ENCODE measurements at places on chromosomes 1 and 21.

DNA sequence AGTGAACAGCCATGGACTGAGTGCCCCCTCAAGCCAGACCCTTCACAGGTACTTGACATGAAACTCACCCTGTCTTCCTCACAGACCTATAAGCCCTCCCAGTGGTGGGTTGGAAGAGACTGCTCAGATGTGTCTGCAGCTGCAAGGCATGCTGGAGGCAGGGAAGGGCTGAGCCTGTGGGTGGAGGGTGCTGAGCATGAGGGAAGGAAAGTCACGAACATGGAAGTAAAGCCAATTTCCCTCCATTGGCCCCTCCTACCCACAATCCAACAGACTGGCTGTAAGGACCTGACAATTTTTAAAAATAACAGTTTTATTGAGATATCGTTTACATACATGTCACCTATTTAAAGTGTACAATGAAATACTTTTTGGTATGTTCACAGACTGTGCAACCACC is 44.1 kb downstream of the RCSD1 start:
- no peak for DNase-seq

DNA sequence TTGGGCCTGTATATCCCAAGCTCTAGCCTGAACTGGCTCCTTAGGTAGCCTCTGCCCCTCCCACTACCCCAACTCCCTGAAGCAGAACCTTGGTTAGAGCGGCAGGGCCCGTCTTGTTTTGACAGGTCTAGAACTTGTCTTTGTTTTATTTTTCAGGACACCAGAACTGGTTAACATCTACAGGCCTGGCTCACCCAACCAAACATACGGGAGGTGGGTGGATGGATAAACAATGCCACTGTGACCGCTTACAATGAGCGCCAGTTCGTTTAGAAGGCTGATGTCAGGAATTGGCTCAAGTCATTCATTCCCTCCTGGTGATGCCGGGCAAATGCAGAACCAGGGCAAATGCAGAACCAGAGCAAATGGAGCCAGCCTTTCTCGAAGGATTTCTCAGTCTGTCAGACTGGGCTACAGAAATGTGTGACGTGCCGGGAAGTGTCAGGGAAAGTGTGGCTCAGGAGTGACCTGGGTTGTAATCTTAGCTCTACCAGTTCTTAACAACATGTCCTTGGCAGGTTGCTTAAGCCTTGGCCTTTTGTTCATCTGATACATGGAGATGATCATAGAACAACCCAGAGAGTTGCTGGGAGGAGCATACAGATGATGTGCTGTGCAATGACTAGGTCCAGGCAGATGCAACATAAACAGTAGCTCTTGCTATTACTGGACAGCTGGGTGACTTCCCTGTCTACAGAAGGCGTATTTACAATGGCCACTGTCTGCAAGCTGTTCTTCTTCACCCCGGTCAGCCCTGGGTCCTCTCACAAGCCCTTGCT is 30.5 kb upstream of the BTG2 start:
- DNase-seq = no peak

GRCh38 chr1:33714421-33714820 is 149.5 kb upstream of the HMGB4 start:
- no peak for DNase-seq

- no peak for DNase-seq
These were observed 194.3 kb downstream of the KCTD3 start for GRCh38 chr1:215761446-215761845.

- DNase-seq = no peak
These were observed 12.9 kb upstream of the GJA5 start for GRCh38 chr1:147773215-147773715.

GRCh38 chr1:88780485-88780884 is 96.4 kb downstream of the PKN2 start:
- no peak for DNase-seq

DNA sequence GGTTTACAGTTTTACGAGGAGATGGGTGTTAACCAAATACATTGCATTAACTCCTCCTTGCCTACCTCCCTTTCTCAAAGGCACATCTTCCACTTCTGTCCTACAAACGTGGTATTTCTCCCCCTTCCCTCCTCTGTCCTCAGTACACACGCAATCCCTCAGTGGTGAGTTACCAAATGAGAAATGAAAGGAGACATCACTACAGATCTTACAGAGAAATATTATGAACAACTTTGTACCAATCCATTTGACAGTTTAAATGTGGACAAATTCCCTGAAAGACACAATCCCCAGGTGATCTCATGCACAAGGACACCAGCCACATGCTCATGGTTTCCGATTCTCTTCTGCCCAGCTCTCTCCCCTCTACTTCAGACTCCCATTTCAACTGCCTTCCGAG is 6.4 kb downstream of the LACTBL1 start:
- DNase-seq = no peak

GRCh38 chr21:37447288-37447936 is 80.8 kb downstream of the DYRK1A start:
- no peak for DNase-seq

GRCh38 chr1:206581571-206581981 is 30.7 kb downstream of the EIF2D start:
- peak; percentile 62 for DNase-seq

GRCh38 chr1:226549094-226549936 is 751 bp downstream of the STUM start:
- peak; percentile 3 for DNase-seq

DNA sequence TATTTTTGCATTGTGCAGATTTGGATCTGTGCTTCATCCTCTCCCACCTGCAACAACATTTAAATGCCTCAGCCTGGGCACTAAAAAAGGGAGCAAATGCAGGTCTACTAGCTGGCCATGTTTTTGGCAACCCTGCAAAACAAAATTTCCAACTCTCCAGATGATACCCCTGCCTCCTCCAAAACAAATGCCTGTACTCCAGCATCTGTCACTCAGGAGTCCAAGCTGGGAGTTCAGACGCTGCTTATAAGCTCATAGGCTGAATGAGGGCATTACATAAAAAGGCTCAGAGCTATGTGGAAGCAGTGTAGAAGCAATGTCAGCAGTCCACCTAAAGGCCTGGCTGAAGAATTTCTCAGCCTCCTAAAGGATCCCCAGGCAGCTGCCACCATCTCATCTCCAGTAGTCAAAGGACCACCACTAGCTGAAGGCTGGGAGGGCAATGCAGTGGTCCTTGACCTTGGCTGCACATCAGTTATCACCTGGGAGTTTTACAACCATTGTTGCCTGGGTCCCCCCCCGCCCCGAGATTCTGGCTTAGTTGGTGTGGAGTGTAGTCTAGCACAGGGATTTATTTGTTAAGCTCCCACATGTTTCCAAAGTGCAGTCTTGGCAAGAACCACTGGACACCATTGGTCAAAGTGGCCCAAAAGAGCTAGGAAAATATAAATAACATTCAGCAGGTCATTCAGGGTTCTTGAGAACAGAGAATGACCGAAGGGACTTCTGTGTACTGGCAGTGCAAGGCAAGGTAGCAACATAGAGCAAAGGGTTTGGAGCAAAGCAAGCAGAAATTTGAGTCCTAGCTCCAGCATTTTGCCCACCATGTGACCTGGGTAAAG is 57.2 kb downstream of the ITPKB start:
- DNase-seq = no peak

GRCh38 chr1:174022976-174023277 is 770 bp upstream of the RC3H1 start:
- DNase-seq = no peak

DNA sequence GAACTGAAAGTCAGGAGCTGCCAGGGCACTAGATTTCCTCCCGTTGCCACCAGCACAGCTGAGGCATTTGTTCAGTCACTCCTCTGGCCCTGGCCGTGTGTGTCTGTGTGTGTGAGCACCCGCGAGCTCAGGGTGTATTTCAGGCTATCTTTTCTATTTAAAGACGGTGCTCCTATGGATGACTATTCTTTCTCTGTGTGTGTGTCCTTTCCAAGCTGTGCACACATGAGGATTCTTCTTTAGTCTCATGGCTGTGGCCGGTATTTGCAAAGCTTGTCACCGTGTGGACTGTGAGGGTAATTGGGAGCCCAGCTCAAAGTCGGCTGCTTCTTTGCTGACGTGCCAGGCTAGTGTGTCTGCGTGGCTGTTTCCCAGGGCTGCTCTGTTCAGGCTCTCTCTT is 3.0 kb upstream of the KCND3 start:
- DNase-seq = no peak

- peak; percentile 53 for DNase-seq
These were observed 13.7 kb downstream of the DHRS3 start for GRCh38 chr1:12604114-12604874.

GRCh38 chr1:1040004-1040991 is 20.4 kb downstream of the AGRN start:
- DNase-seq = peak; percentile 65

DNA sequence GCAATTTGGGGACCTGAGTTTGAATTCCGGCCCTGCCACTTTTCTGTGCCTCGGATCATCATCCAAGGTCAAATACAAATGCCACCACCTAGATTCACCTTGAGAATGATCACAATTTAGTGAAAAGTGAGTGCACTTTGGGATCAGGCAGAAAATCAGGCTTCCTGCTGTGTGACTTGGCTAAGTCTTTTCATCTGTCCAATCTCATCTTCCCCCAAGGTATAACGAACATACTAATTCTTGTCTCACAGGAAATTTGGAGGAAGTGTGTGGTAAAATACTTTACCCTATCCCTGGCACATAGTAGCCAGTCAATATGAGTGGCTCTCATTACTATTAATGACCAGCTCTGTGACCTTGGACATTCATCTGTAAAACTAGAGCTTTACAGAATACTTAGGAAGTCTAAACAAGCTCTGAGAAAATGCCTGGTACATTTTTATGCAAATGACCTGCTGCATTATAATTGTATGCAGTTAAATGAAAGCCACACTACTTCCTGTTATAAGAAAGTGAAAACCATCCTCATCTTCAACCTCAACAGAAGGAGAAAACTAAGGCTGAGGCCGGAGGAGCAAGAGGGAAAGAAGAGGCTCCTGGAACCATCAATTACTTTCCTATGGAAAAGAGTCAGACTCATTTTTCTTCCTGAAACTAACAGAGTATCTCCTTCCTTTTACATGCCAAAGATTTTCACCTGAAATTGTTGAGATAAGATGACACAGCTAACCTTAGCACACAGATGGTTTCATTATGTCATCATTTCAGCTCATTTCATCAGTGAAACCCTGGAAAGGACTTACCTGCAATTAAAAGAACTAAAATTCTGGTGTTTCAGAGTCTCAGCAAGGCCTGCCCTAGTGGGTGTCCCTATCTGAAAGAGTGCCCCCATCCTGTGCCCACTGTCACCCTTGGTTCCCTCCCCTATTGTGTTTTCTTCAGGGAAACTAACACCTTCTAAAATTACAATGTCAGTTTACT is 32.6 kb upstream of the RGS8 start:
- no peak for DNase-seq

DNA sequence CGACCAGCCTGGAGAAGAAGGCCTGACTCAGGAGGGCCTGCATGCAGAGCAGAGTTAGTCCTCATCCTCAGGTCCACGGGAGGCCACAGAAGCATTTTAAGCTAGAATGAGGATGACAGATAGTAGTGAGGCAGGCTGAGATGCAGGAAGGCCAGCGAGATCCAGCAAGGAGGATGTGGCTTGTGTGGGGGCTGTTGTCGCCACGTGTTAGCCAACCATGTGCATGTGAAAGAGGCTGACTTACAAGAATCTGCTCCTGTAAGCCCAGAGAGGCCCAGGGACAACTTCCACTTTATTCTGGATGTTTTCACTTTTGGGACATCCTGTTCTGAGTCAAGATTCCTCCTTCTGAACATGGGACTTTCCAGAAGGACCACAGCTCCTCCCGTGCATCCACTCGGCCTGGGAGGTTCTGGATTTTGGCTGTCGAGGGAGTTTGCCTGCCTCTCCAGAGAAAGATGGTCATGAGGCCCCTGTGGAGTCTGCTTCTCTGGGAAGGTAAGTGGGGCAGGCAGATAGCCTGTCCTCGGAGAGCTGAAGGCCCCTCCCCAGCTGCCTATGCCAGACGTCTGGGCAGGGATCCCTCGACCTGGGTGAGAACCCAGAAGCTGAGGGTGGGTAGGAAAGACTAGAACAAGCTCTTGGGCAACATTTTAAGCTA is at the start of gene SLAMF8:
SLAMF8 (plus strand) TSS at position 433 of the 661 bp plus-strand sequence; CDS start at position 459, 26 bp downstream.
- DNase-seq = peak; percentile 15

GRCh38 chr1:63713627-63714481 is 60.0 kb upstream of the ROR1 start:
- DNase-seq = no peak

- DNase-seq = no peak
These were observed 17.2 kb downstream of the ROR1 start for GRCh38 chr1:63790989-63791388.

GRCh38 chr1:58440696-58441095 is 105.8 kb downstream of the OMA1 start:
- no peak for DNase-seq

- DNase-seq = no peak
These were observed 487.5 kb upstream of the CHRM3 start for GRCh38 chr1:238898856-238899255.

DNA sequence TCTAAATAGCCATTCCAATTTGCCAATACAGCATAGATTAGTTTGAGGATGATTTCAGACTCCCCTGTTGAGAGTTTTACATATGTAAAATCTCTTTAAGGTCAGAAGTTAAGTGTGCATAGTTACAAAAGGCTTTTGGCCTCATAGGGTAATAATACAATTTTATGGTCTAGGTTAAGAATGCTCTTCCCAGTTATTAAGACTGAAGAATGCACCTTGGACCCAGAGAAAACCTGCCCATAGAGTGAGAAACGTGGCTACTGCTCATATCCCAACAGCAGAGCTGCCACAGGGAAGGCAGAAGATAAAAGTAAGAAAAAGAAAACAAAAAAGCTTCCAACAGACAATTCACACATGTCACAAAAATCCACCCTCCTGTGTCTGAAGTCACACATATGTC is 255.9 kb downstream of the LMO4 start:
- DNase-seq = no peak

DNA sequence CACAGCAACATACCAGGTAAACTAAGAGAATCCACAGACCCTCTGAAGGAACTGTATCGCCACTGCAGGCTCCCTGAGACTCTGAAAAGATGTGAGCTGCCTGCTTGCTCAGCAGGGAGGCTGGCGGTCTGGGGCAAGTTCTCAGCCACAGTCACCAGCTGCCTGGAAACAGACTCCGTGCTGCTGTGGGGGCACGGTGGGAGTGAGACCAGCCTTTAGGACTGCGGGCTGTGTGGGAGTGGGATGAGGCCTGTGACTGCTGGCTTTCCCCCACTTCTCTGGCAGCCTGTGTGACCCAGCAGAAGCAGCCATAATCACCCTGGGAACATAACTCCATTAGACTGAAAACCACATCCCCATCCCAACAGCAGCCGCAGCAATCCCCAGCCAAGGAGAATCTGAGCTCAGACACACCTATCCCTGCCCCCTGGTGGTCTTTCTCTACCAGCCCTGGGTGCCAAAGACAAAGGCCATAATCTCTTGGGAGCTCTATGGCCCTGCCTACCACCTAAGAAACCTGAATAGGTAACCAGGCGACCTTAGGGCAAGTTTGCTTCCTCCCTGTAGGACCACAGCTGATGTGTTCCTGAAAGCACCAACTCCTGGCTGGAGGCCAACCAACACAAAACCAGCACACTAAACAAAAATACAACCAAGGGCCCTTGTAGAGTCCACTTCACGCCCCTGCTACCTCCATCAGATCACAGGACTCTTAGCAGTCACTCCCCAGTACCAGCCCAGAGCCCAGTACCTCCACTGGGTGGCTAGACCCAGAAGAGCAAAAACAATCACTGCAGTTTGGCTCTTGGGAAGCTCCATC is 151.5 kb downstream of the SMYD3 start:
- DNase-seq = no peak

- no peak for DNase-seq
These were observed 48.8 kb downstream of the LEPR start for GRCh38 chr1:65469126-65469888.

All from stimulated activated CD4-positive, alpha-beta T cell treated with anti-CD3 and anti-CD28 coated beads, Interleukin-1b, Interleukin-23, amount 100 ng/mL, for 4 hours (primary cell).